Fibroblast of skin of right biceps (primary cell): ENCODE measurements at places on chromosomes 11 and 22.

GRCh38 chr22:31872209-31872608, 72.1 kb upstream of the YWHAH start:
- DNase-seq, result no peak

DNA sequence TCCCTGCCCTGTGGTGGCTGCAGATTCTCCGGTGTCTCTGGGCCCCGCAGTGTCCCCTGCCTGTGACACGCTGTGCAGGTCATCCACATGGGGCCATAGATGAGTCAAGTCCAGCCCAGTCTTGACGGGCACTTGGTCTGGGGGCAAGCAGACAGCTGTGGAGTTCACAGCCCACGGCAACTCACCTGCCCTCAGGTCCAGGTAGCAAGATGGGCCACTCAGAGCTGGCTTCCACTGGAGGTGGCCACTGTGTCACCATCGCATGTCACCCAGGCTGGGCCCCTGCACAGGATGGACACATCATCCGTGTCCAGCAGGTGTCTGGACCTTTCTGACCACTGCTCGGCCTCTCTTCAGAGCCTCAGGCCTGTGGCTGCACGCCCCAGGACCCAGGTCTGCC, 109.9 kb downstream of the CACNA1I start:
- DNase-seq, result no peak

DNA sequence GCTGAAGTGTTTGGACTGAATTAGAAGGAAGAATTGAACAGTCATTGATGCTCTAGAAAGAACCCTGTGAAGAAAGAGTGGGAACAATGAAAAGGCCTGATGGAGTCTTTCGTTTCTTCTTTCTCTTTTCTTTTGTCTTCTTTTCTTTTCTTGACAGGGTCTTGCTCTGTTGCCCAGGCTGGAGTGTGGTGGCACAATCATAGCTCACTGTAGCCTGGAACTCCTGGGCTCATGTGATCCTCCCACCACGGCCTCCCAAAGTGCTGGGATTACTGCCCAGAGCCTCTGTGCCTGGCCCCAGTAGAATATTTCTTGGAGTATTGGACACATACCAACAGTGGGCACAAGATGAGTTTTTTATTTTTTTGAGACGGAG, 1.1 kb downstream of the FEN1 start:
- no peak for DNase-seq

GRCh38 chr11:74487875-74488274, 5.6 kb downstream of the LIPT2 start:
- no peak for DNase-seq
